Cortex of kidney (tissue), 1 donor: ENCODE measurements at places on chromosomes 1 and 21.

GRCh38 chr1:182227864-182228547 is 163.6 kb downstream of the GLUL start:
- DNase-seq, result no peak

- DNase-seq, result no peak
Measured at GRCh38 chr1:190908691-190909090, 431.0 kb upstream of the BRINP3 start.

DNA sequence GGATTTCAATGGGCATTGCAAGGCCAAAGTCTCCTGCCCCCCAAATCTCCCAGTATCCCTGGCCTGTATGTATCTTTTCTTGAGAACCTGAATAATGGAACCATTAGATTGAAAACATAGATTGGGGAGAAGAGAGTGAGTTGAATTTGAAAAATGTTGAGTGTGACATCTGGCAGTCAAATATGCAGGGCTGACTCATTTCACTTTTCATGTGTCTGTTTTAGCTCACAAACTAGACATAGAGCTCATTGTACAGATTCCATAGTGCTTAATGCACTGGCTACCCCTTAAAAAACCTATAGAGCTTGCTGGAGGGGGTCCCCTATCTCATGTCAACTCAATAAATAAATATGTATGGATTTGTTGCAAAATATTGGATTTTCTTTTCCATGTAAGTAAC is 30.8 kb downstream of the DDR2 start:
- no peak for DNase-seq

DNA sequence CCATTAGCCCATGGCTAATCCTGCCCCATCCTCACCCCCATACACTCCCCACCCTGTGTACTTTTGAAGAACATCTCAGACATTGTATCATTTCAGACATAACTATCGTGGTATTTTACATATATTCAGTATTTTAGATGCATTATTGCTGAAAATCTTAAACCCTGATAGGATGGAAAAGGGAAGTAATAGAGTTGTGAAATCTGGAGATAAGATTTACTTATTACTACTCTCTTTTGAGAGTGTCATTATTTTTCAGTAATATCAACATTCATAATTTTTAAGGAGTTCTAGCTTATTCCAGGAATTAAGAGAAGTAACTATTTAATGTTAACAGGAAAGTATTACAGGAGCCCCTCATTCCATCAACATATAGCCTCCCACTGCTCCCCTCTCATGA is 34.4 kb downstream of the ADCY10 start:
- DNase-seq, result no peak

GRCh38 chr1:1270813-1271212 is 2.8 kb downstream of the UBE2J2 start:
- no peak for DNase-seq

- DNase-seq, result no peak
Measured at GRCh38 chr1:242243472-242243871, 244.6 kb upstream of the MAP1LC3C start.

DNA sequence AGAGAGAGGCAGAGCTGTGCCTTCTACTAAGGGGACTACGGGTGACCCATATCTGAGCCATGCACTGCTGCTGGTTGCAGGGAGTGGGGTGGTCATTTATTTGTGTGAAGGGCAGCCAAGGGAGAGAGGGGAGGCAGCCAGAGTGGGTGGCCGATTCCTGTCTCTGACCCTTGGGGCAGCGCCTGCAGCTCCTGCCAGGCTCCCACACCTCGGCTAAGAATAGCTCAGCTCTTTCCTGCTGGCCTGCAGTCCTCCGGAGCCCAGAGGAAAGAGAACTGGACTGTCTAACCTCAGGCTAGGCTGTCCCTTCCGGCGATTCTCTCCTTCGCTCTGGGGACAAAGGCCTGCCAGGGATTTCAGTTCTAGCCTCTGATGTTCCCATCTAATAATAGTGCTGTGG is 11.6 kb upstream of the CD34 start:
- no peak for DNase-seq

- no peak for DNase-seq
Measured at GRCh38 chr21:46265736-46266525, 19.5 kb downstream of the MCM3AP start.

DNA sequence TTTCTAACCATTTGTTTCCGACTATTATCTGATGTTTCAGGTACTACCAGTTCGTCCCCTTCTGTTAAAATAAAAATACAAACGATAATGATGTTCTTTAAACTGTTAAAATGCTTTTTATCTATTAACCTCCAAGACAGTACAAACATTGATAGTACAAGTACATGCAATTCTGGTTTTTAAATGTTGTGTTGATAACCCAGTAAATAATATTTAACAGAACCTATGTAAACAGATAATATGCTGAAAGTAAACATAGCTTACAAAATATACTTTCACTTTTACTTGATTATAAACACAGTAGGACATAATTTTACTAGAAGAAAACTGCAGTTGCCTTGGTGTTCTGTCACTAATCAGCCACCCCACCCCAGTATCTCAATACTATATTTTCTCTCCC is 76.9 kb downstream of the COQ8A start:
- DNase-seq, result no peak

DNA sequence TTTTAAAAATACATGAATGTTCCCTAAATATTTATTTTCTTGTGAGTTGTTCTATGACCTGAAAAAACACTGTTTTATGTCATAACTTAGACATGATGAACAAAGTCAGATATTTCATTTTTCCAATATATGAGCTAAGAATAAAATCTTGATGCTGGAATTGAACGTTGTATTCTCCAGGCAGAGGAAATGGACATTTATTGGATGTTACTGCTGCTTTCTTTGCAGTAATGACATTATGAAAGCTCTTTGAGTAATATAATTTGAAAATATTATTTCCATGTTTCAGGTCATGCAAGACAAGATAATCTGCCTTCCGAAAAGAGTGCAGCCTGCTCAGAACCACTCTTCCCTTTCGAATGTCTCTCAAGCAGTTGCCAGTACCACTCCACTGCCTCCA is 79.5 kb downstream of the LRRC8C start:
- DNase-seq, result no peak

DNA sequence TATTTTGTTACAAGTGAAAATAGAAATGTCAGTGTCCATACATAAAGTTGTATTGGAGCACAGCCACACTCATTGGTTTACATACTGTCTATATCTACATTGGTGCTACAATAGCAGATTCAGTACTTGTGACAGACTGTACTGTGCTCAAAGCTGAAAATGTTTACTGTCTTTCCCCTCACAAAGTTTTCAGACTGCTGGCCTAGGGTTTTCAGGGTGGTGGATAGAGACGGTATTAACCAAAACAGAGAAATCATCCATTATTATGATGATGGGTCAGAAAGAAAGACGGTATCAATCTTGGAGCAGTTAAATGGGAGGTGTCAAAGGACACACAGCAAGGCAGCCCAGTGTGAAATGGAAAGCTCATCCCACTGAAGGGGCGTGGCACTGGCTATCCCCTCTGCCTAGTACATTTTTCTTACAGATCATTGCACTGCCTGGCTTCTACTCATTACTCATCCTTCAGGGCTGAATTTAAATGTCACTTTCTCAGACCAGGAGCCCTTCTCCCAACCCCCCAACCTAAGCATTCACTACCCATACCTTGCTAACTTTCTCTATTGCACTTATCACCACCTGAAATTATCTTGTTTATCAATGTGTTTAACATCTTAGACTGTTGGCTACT is 10.2 kb downstream of the JAK1 start:
- no peak for DNase-seq

- no peak for DNase-seq
Measured at GRCh38 chr1:47555841-47556560, 118.2 kb downstream of the FOXD2 start.

DNA sequence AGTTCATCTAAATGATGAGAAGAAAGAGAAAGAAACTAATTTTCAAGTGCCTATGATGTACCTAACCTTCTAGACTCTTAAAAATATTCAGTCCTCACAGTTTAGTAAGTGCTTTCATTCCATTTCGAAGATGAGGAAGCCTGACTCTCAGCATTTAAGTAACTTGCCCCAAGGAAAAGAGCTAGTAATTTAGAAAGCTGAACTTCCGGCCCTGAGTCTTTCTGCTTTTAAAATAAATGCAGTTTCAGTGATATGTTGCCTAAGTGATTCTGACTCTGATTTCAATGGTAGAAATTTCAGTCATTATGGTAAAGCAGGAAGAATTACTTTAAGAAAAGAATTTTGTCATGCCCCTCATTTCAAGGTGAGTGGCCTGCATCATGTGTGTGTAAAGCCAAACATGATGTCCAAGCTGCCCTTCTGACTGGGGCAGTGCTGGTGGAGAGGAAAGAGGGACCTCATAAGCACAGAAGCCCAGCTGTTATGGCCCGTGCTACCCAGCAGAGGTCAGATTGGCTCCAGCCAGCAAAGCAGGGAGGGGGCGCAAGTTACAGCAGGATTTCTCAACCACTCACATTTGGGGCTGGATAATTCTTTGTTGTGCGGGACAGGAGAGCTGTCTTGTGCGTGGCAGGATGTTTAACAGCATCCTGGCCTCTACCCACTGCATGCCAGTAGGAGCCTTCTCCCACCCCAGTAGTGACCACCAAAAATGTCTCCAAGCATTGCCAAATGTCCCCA is 10.7 kb downstream of the ATP1A4 start:
- no peak for DNase-seq

- no peak for DNase-seq
Measured at GRCh38 chr1:60874718-60875117, 207.6 kb upstream of the NFIA start.

DNA sequence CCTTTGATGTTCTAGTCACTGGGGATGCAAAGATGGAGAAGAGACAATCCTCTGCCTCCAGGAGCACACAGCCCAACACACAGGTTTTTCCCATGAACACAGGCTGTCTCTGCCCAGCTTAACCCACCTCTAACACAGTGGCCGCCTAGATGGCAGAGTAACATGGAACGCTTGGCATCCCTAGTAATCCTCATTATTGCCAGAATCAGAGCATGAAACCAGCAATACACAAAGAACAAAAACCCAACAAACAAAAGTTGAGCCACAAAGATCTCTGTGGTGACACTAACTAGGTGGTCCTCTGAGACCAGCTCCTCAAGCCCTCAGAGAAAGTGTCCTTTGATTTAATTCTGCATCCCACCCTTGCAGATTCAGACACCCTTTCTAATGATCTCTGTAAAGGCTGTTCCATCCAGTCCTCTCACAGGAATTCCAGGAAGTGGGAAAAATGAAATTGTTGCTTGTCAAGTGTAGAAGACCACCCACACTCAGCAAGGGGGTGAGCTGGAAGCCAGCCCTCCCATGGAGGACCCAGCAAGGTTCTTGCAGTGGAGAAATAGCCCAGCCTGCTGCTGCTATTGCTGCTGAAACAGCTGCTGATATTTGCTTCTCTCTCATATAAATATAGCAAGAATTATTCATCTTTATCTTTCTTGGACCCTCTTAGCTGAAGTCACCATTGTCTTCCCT is 7.4 kb upstream of the ATP2B4 start:
- DNase-seq, result no peak

- DNase-seq, result no peak
Measured at GRCh38 chr1:94111879-94112278, 9.1 kb downstream of the ABCA4 start.

DNA sequence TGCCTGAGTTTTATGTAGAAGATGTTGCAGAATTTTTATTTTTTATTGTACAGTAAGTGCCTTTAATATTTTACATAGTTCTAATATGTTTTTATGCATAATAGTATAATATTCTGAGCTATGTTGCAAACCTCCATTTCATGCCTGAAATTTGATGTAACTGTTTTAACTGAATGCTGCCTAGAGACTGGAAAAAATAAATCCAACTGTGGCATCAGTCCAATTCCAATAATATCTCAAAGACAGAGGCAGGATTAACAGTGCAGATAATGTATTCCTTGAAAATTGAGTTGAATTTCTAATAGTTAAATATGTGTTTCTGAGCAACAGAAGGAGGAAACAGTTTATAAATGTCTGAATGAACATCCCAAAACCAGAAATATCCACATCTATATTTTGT is 61.1 kb upstream of the KIF1B start:
- no peak for DNase-seq

- DNase-seq, result no peak
Measured at GRCh38 chr1:54768093-54768492, 3.8 kb upstream of the PARS2 start.

- no peak for DNase-seq
Measured at GRCh38 chr1:219666242-219666641, 53.3 kb upstream of the ZC3H11B start.

DNA sequence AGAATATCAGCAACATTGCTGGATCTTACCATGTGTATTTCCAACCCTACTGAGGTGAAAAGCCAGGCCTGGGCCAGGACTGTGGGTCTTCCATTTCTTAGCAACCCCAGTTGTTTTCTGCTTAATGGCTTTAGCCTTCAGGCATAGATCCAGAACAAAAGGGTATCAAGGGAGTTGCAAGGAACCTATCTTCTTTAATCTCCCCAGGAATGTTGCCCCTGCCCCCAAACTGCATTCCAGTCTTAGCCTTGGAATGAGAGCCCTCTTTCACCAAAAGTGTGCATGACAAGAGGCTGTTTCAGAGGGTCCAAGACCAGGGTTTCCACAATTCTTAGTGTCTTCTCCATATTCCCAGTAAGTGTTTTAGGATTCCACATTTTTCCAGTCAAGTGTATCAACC is 87.9 kb upstream of the SOX13 start:
- DNase-seq, result no peak

DNA sequence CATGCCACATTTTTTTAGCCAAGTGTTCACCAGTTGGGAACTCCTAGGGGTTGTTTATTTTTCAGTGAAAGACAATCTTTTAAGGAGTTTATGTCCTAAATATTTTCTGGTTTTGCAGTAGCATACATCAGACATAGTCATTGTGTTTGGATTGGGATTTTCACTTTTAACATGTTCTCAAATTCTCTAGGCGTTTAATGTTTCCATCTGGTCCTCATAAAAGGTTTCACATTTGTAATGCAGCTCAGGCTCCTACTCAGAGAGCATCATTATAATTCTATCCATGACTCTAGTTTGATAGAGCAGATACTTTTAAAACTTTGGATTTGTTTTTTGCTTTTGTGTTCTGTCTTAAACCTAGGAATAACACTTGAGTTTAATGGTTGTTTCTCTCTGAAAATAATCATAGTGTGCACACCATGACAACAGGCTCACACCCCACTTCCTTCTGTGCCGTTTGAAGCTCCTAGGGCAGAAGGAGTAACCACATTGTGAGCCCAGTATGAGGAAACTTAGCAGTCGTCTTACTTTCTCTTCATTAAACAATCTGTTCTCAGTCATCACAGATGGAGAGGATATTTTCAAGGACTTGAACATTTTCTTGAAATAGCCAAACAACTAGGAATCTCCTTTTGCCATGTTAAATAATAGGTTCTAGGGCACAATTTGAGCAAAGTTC is 219.6 kb downstream of the PDE4B start:
- no peak for DNase-seq

DNA sequence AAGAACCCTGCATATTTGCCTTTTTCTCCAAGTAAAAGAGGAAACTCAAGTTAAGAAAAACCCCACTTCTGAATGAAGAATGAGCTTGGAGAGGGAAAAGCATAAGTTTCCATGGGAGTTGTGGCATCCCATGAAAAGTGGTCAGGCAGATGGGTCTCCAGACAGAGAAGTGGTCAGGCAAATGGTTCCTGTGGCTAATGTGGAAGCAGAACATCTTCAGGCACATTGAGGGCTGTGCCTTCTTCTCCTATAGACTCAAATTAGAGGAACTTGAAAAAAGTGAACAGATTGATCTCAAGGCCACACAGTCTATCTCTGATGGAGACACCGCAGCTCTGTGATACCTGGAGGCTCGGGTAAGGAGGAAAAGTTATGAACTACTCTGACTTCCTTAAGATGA is 55.7 kb upstream of the KIRREL1 start:
- DNase-seq, result no peak
